ENCODE measurements at places on chromosomes 13 and 19.

- no peak for DNase-seq
These were observed 115.8 kb upstream of the SERP2 start for GRCh38 chr13:44257796-44258195.

GRCh38 chr13:102172406-102172805 lies 229.4 kb downstream of the FGF14 start:
- no peak for DNase-seq

- no peak for DNase-seq
These were observed 60.7 kb upstream of the GPR183 start for GRCh38 chr13:99367663-99368448.

DNA sequence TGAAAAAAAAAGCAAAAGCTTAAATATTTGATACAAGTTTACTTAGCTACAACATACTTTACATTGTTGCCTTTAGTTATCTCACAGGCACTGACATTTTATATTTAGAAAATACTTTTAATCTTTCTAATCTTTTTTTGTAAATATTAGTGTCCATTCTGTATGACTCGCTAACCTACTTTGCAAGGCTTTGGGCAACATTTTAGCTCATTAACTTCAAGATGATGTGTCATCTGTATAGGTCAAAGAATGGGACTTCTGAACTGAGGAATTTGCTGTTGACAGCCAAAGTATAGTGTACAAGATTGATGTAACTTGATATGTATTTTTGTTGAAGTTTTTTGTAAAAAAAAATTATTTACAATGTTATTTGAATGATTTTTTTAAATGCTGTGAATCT lies 2.7 kb upstream of the C1QTNF9 start:
- DNase-seq = no peak

GRCh38 chr13:99296398-99296797 lies 10.8 kb downstream of the GPR183 start:
- DNase-seq = no peak

GRCh38 chr13:46097015-46097414 lies 7.8 kb downstream of the CPB2 start:
- no peak for DNase-seq

GRCh38 chr19:10922638-10923014 lies 5.8 kb downstream of the YIPF2 start:
- DNase-seq = no peak

DNA sequence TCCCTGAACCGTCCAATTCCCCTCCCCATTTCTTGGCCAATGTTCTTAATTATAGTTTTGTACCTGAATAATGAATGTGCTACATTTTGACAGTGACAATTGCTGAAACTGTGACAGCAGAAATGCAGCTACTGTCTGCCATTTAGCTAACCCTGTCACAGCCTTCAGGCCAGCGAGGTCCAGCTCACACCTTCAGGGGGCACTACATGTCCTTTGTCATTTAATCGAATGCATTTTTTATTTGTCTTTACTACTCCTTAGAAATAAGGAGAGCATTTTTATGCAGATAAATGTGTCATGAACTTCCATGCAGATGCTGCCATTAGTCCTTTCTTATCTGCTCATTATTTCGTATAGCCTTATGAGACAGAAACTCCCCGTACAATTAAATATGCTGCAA lies 159.9 kb downstream of the MZT1 start:
- DNase-seq = no peak

DNA sequence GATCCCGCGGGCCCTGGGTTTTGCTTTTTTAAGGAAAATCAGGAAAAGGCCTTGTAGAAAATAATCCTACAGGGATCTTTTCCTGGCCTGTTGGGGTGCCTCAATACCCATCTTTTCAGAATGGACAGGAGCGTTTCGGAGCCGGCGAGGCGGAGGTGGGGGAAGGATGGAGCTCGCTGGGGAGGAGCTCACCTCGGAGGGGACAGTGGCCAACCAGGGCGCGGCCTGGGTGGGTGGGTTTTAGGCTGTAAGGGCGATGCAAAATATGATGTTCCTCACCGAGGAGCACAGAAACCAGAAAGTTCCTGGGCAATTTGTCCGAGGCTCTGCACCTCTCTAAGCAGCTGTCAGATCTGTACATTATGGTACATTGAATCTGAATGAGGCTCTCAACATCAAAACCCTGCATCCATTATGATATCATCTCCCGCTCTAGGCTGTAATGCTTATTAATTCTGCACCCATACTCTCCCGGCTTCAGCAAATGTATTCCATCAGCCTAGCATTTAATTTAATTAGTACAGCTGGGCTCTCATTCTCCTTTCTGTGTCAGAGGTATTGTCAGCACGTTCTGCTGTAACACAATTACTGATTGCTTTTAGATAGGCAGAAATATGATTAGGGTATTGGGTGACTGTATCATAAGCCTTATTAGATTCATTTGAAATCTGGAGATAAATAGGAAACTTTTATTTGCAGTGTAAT lies 90.3 kb upstream of the SOX1 start:
- no peak for DNase-seq

DNA sequence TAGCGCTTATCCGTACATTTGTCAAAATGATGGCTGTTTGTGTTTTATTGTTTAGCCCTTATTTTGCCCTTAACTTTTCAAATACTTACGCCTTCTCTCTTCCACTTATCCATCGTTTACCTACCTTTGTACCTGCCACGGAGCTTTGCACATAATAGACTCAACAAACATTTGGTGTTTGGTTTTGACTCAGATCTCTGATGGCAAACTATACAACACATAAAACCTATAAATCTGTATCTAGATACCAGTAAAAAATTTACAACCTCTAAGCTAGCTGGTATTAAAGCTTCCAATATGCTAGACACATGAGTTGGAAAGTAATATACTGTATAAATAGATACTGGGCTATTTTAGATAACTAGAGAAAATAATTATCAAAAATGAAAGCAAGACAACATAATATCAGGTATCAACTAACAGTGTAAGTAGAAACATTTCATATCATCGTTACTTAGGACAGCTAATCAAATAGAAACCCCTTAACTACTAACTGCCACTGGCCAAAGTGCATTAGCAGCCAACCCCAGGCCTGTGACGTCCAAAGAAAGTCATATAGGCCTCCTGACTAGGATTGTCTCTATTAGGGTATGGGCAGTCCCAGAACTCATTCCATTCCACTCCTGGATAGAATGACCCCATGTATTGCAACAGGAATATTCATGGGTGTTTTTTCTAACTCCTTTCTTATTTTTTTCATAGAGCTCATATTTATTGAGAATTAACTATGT lies 53.8 kb downstream of the KCTD12 start:
- DNase-seq = no peak

- DNase-seq = no peak
These were observed 61.2 kb downstream of the PEPD start for GRCh38 chr19:33460221-33460908.

DNA sequence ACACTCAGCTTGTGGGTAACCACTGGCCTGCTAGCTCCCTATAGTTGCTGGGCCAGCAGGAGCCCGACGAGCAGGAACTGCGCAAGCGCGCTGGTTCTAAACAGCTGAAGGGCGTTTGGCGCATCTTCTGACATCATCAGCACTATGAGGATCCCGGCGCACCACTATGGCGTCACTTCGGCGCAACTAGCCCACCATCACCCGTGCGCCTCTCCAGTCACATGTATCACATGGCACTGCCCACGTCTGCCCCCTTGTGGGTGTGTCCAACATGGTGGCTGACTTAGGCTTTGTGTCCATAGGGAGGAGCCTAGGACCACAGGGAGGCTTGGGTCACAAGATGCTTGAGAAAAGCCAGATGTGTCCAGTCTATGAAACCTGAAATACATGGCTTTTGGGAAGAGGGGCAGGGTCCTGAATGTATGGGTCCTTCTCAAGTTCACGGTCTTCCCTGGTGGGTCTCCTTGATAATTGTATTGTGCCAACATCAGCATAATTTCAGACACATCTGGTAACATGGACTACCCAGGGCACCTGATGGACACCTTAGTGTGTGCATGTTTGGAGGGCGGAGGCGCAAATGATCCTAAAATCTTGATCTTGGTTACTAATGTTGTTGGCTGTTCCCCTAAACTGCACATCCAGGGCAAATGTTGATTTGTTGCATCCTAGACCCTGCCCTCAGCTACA lies 18.0 kb downstream of the KLK4 start:
- DNase-seq = peak; percentile 4

- peak; percentile 89 for DNase-seq
These were observed 5.8 kb downstream of the FTL start for GRCh38 chr19:48970923-48971395.

DNA sequence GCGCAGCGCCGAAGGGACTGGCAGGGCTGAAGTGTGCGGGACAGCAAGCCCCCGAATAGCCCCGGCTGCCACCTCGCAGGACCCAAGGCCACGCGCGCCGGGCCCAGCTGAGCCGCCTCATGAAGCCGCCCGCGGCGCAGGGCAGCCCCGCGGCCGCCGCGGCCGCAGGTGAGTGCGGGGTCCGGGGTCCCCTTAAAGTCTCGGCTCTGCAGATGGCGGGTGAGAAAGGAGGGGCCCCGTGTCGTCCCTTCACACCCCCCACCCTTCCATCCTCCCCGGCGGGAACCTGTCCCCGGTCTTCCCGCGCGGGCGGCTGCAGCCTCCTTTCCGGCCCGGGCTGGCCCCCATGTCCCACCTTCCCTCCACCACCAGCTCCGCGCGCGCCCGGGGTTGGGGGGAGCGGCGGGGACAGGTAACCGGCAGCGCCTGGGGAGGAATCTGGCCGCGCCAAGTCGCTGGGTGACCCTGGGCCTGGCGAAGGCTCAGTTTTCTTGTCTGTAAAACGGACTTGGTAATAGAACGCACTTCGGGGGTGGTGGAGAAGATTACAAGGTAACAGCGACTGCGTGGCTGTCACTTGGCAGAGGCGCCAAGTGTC lies 338 bp downstream of the RGCC start:
- peak; percentile 56 for DNase-seq

GRCh38 chr19:10420444-10421239 lies at the start of gene PDE4A:
TSS of gene PDE4A (plus strand) at chr19:10420538. CDS start at chr19:10420765, 227 bp downstream.
- no peak for DNase-seq

DNA sequence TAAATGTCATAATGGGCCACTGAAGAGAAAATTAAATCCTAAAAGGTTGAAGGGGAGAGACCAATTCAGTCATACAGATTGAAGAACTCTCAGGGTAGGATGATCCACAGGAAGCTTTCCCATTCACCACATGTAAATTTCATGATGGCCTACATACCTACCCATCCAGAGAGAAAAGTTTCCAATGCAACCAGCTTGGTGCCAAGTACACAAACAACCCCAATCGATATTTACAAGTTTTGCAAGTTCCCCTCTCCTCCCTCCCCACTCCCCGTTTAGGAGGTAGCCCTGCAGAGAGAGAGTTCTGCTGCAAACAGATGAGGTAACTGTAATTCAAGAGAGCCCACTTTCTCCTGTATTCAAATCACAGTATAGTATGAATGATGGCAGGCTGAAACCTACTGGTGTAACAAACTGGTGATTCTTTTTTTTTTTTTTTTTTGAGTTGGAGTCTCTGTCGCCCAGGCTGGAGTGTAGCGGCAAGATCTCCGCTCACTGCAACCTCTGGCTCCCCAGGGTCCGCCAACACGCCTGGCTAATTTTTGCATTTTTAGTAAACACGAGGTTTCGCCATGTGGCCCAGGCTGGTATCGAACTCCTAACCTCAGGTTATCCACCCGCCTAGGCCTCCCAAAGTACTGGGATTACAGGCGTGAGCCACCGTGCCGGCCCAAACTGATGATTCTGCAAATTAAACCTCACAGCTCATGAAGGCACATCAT lies 14.4 kb downstream of the FOXO1 start:
- no peak for DNase-seq

- no peak for DNase-seq
These were observed 89.8 kb downstream of the GNG7 start for GRCh38 chr19:2612619-2613249.

- DNase-seq = no peak
These were observed 21.4 kb downstream of the ZNF44 start for GRCh38 chr19:12272980-12273901.

DNA sequence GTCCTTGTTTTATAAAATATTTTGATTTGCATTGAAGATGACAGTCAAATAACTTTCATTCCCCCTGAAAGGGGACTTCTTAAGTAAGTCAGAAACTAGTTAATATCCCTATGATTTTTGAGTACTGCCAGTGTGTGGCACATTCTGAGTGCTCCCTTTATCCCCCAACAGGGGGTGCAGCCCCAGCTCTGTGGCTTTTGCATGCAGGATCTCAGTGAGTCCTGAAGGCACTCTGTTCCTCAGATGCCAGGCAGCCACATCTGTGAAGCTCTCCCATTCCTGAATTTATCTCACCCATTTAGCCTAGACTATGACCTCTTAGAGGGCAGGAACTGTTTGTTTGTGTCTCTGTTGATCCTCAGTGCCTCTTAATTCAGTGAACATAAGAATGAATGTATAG lies 123.1 kb downstream of the CDK8 start:
- peak; percentile 59 for DNase-seq

- no peak for DNase-seq
These were observed 31.7 kb downstream of the RASA3 start for GRCh38 chr13:114100446-114101357.

- DNase-seq = no peak
These were observed 54.0 kb upstream of the TNFRSF19 start for GRCh38 chr13:23516190-23516589.

GRCh38 chr13:30065181-30065580 lies 214.8 kb upstream of the UBL3 start:
- no peak for DNase-seq

- peak; percentile 27 for DNase-seq
These were observed 6.9 kb downstream of the TIMM29 start for GRCh38 chr19:10935371-10936059.

GRCh38 chr19:39731685-39732084 lies 6.1 kb downstream of the CLC start:
- no peak for DNase-seq

GRCh38 chr19:55640043-55640576 lies 692 bp upstream of the ZNF580 start:
- peak; percentile 71 for DNase-seq

GRCh38 chr13:98568918-98569317 lies 8.0 kb downstream of the STK24 start:
- DNase-seq = no peak

DNA sequence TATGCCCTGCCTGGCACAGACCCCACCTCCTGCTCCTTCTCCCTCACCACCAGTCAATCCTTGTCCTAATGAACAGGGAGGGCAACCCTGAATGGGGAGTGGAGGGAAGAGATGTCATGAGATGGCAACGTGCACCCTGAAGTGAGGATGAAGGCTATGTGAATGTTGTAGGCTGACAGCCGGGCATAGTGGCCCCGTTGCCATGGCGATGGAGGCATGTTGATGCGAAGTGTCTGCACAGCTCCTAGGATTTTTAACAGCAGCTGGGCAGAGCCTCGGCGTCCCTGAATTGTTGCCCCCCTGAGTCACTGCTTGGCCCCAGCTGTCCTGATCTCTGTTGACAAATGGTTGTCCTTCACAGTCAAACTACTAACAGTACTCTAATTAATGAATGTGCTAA lies 4.8 kb upstream of the ALOX5AP start:
- no peak for DNase-seq

DNA sequence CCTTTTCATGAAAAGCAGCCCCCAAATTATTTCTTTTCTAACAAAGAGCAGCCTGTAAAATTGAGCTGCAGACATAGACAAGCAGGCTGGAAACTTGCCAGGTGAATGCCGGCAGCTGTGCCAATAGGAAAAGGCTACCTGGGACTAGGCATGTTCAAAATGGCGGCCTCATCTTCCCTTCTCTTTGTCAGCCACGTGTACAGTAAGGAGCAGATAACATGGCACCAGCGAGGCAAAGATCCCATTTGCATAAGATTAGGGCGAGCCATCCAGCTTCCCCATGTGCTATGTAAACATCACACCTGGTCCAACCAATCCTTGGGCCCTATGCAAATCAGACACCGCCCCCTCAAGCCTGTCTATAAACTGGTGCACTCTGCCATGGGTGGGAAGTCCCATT lies 31.2 kb upstream of the CACNA1A start:
- no peak for DNase-seq

Measured in hematopoietic multipotent progenitor cell treated with erythropoietin and hydrocortisone succinate and interleukin-3 and kit ligand, for 15 days (in vitro differentiated cells).